ENCODE measurements at places on chromosomes 7 and 10.
A peak's percentile ranks its signal among the peaks of the same experiment; 100 is the strongest.

DNA sequence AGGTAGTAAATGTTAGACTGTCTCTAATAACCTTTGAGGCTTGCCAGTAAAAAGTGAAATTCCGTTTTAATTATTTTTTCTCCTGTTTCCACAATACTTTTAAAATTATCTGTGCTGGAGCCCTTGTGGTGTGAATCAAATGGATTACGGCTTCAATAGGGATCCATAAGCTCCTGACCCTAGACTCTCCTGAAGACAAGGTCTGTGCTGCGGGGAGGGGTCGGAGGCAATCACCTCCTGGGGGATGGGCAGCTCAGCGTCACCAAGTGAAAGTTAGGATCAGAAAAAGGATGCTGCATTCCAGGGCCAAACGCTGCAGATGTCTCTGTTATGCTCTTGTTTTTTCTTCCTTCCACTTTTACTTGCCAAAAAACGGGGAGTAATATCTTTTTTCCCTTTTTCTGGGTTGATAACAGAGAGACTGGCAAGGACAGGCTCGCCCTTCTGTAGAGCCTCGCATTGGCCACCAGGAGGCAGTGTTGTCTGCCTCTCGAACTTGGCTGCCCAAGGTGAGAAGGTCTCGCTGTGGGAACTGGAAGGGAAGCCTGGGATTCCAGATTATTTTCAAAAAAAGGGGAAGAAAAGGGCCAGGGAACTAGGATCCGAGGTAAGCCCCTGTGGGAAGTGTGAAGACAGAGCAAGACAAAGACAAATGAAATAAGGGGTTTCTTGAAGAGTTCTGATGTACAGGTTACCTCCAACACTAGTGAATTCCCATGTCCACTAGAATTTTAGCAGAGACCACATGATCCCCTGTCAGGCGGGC, 621.9 kb downstream of the ACTR3B start:
- DNase-seq = peak; percentile 75

- no peak for DNase-seq
Measured at GRCh38 chr10:92714152-92714845, 24.5 kb downstream of the HHEX start.

DNA sequence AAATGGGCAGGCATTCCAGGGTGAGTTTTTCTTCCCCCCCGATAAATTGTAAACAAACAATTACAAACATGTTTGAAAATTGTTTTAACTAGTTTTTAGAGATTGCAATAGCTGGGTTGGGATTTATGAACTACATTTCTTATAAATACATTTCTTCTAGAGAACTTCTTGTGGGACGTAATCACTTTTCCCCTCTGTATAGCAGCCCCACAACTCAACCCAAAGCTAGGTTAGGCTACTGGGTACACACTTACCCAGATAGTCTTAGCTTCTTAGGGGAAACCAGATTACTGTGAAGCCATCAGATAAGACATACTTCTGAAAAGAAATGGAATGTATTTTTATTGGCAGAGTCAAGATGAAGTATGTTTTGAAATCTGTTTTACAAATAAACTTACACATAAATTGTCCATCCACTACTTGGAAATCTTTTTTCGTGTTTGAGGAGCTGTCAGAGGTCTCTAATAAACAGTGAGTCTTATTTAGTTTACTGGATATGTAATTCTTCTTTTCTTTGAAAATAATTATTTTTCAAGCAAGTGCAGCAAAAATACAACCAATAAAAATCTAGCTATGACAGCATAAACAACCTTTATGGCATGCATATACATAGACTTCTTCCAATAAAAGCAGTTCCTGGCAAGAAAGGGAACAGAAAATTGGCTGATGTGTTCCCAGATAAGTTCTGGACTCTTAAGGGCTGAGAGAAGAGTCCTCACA, 8.0 kb upstream of the GLRX3 start:
- no peak for DNase-seq

GRCh38 chr7:44411306-44411705, 79.2 kb downstream of the NUDCD3 start:
- no peak for DNase-seq

- DNase-seq = peak; percentile 32
Measured at GRCh38 chr10:125779403-125780327, 4.0 kb upstream of the MMP21 start.

DNA sequence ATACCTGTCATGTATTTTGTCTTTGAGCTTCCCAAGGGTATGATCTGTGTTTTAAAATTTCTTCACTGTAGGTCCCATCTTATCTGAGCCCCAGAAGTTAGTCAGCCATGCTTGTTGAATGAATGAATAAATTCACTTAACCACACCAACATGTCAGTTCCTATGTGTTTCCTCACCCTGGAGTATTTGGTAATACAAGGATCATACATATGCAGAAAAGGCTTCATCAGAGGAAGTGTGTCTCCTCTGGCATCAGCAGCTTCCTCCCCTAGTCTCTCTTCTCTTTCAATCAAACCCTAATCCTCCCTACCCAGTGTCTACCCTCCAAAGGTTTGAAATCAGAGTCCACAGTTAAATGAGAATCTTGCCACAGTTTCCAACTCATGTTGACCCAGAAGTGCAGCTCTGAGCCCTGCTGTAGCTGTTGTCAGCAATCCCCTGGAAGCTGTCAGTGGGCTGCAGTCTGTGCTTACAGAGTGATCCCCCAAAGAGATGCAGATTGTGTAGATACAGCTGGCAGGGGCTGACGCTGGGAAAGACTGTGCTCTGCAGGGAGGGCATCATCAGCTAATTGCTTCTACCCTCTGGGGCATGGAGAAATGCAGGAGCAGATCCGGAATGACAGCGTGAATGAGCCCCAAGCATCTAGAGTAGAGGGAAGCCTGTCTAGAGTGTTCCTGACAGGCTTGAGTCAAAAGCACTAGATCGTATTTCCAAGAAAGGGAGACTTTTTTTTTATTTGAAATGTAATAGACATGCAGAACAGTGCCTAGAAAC, 105.0 kb upstream of the WDR11 start:
- DNase-seq = no peak

GRCh38 chr10:60645980-60646379, 132.3 kb upstream of the CDK1 start:
- DNase-seq = no peak

DNA sequence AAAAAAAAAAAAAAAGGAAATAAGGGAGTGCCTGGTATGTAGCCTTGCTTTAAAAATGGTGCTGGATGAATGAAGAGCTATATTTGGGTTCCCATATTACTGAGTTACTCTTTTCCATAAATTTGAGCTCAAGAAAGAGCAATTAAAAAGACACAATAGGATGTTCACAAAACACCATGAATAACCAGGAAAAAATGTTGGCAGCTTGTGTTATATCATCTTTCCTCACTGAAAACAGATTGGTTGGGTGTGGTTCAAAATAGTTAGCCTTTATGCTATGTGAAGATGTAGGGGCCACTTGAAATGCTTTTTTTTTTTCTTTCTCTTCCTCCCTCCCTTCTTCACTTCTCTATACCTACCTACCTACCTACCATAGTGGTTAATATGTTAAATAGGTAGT, 256.9 kb downstream of the STK31 start:
- no peak for DNase-seq

GRCh38 chr10:116080553-116080952, 192.5 kb downstream of the GFRA1 start:
- no peak for DNase-seq

DNA sequence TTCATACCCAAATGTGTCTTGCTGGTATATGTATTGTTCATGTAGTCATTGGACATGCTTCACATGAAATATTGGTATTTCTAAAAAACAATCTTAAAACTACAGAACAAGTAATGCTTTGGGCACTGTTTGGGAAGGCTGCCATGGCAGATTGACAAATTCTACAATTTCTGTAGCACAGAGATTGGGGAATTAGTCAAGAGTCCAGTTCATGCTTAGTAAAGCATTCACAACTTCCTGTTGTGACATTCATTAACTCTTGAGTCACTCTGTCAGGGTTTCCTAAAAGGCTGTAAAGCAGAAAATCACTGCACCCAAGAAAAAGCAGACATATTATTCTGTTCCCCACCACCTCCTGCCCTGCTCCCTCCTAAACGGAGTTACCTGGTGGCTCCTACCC, 398.9 kb downstream of the PHTF2 start:
- no peak for DNase-seq

DNA sequence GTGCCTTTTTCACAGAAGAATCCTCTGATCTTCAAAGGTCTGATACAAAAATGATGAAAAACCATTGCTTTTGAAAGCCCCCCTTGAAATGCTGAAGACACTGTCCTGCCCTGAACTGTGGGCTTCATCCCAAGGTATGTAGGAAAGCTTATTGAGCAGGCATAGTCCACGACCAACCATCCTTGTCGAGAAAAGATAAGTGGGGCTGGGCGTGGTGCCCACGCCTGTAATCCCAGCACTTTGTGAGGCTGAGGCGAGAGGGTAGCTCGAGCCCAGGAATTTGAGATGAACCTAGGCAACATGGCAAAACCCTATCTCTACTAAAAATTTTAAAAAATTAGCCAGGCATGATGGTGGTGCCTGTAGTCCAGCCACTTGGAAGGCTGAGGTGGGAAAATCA, 25.6 kb downstream of the TACR2 start:
- no peak for DNase-seq

- no peak for DNase-seq
Measured at GRCh38 chr10:119653209-119653608, 2.0 kb downstream of the BAG3 start.

GRCh38 chr7:140304191-140304799, 94.0 kb downstream of the SLC37A3 start:
- no peak for DNase-seq

DNA sequence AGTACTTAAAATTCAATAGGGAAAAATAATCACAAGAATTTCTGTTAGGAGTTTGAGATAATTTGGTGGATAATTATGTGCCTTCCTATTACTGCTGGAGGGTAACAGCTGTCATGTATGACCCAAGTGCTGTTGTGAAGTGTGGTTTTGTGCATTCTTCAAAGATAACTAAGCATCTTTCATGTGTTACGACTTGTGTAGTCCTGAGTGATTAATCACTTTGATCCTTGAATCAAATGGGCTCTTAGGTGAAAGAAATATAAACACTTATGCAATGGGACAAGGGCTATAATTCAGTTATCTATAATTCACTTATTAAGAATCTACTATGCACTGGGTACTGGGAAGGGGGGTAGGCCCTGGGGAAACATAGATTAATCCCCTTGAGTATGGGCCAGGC, 89.0 kb downstream of the CH25H start:
- no peak for DNase-seq

- DNase-seq = no peak
Measured at GRCh38 chr7:127759945-127760421, 108.0 kb downstream of the SND1 start.

DNA sequence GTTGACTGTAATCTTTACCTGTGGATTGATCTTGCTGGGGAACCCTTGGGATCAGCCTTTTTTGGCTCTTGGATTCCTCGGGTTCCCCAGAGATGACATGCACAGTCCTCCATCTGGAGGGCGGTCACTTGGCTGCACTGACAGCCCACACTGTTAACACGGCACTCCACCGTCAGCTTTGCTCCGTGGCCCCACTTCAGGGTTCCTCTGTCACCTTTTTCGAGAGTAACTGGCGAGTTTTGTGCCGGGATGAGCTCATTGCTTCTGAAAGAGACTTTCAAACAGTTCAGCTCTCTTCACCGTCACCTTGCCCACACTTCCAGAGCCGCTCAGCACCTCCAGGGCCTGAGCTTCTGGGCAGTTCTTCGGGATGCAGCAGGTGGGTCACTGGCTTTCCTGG, 42.4 kb downstream of the PROSER2 start:
- DNase-seq = no peak

DNA sequence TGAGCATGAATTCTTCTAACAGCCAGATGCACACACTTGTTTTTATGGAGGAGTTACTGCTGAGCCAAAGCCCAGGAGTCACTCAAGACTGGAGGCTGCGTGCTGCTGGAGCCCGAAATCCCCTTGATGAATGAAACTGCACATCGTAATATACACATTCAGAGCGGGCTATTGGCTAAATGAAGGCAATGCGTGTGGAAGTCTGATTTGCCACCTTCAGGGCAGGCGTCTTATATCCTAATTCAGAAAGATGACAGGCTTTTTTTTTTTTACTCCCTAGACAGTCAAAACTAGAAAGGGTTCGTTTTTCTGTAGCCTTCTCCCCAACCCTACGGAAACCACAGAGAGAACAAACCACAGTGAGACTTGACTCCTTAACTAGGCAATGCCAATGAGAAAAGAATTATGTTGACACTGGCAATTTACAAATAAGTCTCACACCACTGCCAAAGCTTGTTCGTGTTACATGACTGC, 227.2 kb upstream of the KLF14 start:
- no peak for DNase-seq

DNA sequence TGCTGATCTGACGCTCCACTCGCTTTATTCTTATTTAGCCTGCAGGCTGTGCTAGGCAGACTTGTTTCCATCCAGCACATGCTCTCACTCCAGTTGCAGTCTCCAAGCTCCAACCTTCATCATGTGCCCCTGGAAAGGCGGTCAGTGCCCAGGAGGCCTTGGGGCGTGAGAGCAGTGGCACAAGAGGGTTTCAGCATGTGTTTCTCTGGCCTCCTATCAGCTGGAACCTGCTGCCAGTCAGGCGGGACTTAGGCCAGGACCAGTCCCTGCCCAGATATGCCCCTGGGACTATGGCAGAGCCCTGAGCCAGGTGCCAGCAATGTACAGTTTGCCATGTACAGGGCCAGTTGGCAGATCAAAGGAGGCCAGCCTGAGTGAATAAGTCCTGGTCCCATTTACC, 330.2 kb upstream of the FZD1 start:
- no peak for DNase-seq

DNA sequence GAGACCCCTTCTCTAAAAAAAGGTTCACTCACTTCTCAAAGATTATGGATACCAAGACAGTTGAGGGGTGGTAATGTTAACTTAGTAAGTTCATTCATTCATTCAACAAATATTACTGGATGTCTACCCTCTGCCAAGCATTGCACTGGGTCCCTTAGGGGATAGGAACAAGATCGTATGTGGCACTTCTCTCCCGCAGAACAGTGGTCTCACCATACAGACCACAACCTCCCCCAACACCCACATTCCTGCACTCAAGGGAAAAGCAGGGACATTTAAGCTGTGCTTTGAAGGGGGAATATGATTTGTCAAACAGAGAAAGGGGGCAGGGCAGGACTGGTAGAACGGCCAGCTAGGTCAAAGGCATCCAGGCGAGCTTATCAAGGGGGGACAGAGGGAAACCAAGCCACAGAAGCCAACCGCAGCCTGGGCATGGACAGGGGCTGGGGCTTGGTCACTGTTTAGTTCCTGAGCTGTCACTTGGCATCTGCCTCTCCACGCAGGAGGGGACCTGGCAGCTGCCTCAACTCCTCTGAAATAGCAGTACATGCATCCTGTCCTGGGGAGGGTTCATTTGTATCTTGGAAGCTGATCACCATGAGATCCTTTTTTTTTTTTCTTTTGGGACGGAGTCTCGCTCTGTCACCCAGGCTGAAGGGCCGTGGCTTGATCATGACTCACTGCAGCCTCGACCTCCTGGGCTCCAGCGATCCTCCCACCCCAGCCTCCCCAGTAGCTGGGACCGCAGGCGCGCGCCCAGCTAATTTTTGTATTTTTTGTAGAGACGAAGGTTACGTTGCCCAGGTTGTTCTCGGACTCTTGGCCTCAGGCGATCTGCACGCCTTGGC, 949 bp upstream of the CLIP2 start:
- DNase-seq = no peak

All from ecto neural progenitor cell (in vitro differentiated cells).